GM12864 (cell line): ENCODE measurements at places on chromosomes 11 and 22.

DNA sequence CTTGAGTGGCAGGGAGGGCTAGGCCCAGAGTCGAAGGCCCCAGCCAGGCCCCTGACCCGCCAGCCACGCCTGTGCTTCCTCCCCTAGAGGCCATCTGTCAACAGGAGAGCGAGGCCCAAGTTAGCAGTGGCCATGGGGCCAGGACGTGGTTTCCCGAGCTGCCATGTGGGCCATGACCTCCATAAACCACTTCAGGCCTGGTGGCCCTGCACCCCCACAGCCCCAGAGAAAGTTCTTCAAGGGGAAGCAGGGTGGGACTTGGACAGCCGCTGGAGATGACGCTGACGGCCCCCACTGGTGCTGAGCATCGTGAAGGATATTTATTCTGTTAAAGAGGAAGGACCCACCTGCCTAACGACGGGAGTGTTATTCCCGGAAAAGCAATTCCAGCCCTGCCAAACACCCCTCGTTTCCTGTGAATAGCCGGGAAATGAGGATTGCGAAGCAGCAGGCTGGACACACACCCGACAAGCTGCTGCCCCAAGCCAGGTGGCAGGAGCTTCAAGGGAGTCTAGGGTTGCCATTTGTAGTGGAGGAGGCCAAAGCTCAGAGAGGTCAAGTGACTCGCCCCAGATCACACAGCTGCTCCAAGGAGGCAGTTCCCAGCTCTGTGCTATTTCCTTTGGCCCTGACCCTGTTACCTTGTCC, 12.8 kb downstream of the PRR5 start:
- no peak for DNase-seq

DNA sequence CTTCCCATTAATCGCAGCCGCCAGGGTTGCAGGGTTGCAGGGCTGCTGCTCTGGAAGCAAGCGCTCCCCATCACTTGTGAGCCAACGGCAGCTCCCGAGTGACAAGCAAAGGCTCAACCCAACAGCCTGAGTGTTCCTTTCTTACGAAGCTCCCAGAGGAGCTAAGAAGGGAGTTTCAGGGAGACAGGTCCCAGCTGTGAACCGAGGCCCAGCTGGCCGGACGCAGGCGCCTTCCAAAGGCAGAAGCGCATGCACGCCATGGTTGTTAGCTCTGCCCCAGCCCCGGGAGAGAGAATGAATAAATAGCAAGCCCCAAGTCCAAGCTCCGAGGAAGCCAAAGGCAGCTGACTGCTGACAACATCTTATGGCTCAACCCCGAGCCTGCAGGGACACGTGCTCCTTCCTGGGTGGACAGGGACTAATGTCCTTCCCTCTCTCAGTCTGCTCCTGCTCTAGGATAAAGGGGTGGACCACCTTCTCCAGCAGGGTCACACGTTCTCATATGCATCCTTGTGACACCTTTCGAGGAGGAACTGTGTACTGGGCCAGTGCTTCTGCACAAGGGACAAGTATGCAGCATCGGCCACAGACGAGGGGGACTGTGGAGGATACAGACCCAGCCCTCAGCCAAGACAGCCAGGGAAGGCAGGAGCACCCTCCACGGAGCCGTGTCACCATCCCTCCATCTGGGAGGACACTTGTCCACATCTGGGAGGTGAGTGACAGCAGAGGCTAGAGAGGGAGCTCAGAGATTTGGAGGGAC, 29.9 kb downstream of the SHANK2 start:
- no peak for DNase-seq

- DNase-seq = no peak
Observed at GRCh38 chr11:119651802-119652584, 77.0 kb downstream of the NECTIN1 start.

GRCh38 chr11:11979488-11980117, 28.8 kb downstream of the DKK3 start:
- no peak for DNase-seq

DNA sequence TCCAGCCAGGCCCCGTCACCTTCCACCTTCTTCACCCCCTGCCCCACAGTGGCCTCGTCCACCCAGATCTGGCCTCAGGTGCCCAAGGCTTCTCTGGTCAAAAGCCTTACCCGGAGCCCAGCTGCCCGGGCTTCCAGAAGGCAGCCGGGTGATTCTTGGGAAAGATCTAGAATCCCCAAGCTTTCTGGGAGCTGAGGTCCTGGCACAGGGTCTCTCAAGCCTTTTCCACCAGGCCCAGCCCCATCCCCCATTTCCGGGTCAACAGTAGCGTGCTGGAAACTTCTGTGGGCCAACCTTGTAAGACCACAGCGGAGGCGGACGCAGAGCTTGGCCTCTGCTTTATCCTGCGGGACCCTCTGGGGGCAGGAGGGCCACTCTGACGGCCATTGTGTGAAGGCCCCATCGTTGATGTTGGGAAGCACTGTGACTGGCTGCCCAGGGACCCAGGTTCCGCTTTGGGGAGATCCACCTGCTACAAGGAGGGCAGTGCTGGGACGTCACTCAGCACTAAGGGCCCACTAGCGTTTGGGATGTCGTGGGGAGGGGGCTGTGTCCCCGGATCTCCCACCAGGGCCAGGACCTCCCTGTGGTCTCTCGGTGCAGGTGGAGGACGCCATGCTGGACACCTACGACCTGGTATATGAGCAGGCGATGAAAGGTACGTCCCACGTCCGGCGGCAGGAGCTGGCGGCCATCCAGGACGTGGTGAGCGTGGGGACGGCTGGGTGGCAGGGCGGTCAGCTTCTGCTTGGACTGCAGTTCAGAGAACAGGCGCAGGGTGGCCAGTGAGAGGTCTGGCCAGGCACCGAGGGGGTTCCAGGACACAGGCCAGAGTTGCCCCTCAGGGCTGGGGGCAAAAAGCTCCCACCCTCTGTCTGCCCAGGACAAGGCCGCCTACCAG, 11.5 kb downstream of the TSPAN32 start:
- DNase-seq = no peak

DNA sequence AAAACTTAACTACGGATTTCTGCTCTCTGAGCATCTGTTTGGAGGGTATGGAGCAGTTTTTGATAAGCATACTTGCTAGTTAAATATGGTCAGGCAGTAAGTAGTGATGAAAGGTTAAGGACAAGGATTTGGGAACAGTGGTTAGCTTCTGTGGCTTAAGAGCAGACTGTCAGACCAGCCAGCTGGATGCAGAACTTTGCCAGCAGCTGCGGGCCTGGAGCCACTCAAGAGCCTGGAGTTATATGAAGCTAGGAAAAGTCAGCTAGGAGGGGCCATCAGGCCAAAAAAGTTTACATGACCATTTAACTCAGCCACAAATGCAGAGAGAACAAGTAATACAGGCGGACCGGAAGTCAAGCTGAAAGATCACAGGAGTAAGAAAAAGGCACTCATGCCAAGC, 1817.7 kb downstream of the LRRC4C start:
- no peak for DNase-seq

GRCh38 chr22:46994265-46994664, 231.8 kb downstream of the TBC1D22A start:
- no peak for DNase-seq

- no peak for DNase-seq
Observed at GRCh38 chr11:81963018-81963417, 770.6 kb downstream of the FAM181B start.

DNA sequence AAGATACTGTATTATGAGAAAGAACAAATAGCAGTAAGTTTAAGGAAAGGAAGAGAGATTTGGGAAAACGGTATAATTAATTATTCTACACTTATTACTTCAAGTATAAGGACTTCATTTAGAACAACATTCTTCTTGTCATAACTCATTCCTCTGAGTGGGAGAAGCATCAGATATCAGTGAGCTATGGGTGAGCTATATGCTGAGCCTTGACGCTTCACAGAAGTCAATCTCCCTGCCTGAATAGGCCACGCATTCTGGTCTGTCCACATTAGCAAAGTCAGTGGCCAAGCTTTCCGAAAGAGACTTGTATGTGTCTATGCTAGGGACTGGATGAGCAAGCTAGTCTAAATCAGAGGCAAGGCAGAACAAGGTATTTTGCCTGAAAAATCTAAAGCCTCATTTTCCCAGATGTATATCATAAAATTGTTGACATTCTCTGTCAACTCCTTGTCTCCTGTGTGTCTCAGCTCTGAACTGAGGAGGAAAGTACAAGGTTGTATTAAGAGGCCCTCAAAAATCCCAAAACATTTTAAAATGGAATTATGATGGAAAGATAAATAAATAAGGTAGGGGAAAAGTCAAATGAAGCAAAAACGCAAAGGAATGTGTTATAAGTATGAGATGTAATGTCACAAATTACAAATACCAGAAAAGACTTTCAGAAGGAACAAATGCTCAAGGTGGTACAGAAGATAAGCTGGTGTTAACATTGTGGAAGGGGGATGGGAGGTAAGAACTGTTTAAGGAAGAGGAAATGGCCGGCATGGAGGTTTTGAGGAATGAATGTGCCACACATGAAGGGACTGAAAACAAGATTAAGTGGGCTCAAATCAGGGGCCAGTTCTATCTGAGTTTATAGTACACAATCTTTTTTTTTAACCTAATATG, 1.4 kb downstream of the OR52N2 start:
- no peak for DNase-seq

- no peak for DNase-seq
Observed at GRCh38 chr11:82676483-82677094, 57.1 kb downstream of the FAM181B start.

- no peak for DNase-seq
Observed at GRCh38 chr11:122729139-122729538, 73.6 kb downstream of the UBASH3B start.

DNA sequence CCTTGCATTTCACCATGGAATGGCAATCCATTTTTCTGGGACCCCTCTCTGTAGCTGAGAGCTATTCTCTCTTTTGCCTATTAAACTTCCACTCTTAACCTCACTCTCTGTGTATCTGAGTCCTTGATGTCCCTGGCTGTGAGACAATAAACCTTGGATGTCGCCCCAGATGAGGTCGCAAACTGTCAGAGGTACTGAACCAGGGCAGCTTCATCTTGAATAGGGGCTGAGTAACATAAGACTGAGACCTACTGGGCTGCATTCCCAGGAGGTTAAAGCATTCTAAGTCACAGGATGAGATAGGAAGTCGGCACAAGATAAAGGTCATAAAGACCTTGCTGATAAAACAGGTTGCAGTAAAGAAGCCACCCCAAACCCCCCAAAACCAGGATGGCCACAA, 68.0 kb downstream of the RSF1 start:
- DNase-seq = no peak

DNA sequence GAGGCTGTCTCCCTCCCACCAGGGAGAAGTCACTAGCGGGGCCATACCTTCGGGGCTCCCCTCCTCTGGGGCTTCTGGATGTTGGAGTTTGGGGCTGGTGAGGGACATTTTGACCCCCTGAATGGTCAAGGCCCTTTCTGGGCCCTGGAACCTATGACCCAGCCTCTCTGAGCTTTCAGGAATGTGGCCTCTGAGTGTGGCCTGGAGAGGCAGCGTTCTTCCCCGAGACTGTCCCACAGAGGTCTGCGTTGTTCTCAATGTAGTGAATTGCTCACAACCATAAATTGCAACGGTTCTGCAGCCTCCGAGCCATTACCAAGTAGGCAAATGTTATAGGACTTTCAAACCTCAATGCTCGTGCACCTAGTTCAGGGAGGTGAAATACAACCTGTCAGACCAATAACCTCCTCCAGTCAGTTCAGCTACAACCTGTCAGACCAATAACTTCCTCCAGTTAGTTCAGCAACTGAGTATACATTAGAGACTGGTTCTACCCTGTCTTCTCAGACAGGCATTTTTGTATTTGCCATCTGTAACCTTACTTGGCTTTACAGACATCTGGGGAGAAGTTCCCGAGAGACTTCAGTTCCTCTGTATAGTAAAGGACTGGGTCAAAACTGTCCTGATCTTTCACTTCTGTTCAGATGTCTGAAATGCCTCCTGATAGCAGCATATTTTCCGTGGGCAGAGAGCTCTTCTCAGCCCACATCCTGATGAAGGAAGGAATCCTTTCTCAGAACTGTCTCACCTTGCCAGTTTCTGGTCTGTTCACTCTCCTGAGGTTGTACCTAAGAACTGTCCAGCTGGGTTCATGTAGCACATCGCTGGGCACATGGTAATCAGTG, 34.2 kb downstream of the MICAL2 start:
- no peak for DNase-seq

DNA sequence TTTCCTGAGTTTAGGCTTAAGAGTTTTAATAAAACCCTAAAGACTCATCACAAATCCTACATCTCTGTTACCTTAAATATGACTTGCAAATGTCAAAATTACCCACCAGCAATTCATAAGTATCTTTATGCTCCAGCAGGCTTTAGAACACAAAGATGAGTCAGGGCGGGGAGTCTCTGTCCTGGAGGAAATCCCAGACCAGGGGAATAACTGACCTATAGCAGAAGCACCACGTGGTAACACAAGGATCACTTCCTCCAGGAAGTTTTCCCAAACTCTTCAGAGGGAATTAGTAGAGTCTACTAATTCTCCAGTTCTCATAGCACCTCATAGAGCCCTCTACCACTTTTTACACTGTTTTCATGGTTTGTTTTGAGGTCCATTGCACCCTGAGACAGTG, 217.0 kb downstream of the NAV2 start:
- no peak for DNase-seq

- no peak for DNase-seq
Observed at GRCh38 chr11:75845324-75845723, 30.3 kb downstream of the UVRAG start.

GRCh38 chr11:75380716-75381420, 18.4 kb upstream of the RPS3 start:
- DNase-seq = no peak

DNA sequence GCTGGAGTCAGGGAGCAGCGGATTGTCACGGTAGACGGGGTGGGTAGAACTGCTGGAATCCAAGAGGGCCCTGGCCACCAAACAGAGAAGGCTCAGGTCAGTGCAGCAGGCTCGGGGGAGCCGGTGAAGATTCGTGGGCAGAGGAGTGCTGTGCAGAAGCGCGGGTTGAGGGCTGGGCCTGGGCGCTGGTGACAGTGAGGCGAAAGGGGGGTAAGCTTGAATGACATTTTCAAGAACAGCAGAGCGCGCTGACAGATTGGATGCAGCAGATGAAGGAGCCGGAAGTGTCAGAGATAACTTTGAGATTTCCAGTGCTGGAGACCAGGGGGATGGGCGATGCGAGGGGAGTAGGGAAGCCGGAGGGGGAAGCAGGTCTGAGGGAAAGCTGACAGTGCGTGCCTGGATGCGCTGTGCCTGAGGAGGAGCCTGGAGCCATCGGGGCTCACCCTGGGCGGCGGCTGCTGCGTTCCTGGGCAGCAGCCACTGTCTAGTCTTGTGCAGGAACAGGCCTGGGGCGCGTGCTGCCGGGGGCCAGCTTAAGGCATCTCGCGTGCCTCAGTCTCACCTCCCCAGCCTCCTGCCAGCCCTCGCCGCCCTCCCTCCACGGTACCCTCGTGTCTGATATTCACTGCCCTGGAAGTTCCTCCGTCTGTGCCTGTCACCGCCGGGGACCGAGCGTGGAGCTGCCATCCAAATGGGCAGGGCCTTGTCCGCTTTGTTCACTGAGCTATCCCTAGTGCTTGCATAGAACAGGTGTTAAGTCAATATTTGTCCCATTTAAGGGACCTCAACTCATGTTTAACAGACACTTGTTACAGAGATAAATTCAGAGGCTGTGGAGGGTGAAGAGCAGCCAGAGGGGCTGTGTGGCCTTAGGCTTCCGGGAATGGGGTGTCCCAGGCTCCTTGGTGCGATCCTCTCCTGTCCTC, 5.2 kb downstream of the GRIK4 start:
- DNase-seq = no peak
